CD4-positive, alpha-beta T cell treated with Interleukin-6 for 4 hours (primary cell): ENCODE measurements at places on chromosomes 7 and 10.

- DNase-seq, result no peak
These were observed 141.6 kb downstream of the SND1 start for GRCh38 chr7:127793582-127793981.

- no peak for DNase-seq
These were observed 773.4 kb downstream of the CNTNAP2 start for GRCh38 chr7:146889806-146890555.

GRCh38 chr10:44891721-44892120 is 19.4 kb upstream of the TMEM72 start:
- DNase-seq, result no peak

GRCh38 chr10:8513155-8514147 is 459.0 kb downstream of the GATA3 start:
- no peak for DNase-seq

DNA sequence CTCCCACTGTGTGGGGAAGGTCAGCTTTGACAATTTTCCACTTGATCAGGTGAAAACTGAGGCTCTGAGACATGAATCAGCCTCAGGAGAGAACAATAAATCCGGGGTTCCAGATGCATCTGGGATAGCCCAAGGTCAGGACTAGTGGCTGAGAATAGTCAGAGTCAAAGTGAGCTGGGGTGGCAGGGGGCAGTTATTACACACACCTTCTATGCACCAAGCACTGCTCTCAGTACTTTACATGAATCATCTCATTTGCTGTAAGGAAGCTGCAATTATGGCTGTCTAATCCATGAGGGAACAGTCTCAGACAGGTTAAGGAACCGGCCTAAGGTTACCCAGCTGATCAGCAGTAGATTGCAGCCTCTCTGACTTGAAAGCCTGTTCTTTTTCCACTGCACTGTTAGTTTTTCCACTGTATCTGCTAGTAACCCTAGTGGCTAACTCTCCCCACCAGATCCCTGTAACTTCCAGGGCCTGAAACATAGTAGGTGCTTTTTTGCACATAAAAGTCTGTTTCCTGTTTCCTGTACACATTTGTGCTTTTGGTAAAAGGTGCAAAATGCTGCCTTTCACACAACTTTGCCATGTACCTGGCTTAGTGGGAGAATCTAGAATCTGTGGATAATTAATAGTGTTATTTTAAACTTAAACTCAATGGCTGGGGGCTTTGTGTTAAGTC is 125.9 kb downstream of the EMX2 start:
- no peak for DNase-seq
